ENCODE measurements at places on chromosomes 16 and 17.

DNA sequence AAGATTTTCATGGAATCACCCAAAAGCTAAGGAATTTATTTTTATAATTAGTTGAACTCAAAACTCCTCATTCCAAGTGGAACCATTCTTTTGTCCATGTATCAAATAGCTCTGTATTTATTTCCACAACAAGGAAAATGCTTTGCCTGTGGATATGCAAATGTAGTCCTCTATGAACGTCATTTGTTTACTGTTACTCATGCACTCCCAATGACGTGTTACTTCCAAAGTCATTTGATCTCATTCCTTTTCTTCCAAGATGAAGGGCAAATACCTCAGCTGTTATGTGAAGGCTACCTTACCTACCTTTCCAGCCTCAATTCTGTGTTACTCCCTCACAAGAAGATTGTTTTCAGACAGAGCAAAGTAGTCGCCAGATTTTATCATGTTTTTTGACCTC, 83.7 kb downstream of the ITFG1 start:
- no peak for DNase-seq

DNA sequence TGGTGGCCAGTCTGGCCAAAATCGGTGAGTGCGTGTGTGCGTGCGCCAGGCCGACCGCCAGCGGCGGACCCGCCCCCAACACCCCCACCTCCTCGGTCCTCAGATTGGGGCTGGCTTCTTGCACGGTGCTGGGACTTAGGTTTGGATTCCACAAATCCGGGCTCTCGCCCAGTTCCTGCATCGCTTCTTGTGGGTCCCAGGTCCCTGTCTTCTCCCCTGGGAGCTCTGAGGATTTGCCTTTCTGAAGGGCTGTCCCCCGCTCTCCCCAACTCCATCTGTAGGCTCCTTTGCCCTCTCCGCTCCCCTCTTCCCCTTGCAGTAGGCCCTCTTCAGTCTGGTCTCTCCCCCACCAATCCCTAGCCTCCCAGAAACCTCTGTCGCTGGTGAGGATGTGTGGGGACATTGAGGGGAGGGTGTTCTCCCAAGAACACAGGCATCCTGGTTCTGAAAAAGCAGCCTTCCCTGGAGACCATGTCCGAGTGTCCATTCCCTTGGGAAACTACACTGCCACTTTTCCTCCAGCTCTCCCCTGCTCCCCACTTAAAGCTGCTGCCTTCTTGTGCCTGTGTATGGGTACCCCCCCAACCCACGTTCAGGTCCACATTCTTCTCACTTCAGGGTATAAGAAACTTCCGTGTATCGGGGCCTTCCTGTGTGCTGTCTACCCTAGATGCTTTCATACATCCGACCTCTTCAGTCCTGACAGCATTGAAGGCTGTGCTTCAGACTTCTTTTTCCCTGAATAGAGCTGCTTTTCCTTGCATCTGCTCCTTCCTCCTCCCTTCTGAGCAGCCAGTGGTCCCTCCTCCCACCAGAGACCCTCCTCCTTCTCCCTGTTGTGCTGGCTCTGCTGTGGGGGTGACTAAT, 632 bp downstream of the SLC9A5 start:
- DNase-seq: no peak

DNA sequence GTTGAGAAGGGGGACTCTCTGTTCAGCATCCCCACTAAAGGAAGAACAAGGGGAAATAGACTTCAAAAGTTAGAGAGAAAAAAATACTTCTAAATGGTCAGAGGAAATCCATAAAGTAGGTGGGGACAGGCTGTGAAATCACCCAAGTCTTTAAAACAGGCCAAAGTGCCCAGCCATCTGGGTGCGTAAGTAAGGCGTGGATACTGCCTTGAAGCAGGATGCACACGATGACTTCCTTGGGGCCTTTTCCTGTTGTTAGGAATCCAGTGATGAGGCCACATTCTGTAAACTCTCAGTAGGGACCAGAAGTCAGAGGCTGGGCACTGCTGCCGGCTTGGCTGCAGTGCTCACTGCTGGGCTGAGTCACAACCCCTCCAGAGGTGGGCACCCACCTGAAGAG, 9.2 kb downstream of the AXIN2 start:
- DNase-seq: peak; percentile 48

GRCh38 chr16:27549464-27549745, 308 bp downstream of the GTF3C1 start:
- no peak for DNase-seq

DNA sequence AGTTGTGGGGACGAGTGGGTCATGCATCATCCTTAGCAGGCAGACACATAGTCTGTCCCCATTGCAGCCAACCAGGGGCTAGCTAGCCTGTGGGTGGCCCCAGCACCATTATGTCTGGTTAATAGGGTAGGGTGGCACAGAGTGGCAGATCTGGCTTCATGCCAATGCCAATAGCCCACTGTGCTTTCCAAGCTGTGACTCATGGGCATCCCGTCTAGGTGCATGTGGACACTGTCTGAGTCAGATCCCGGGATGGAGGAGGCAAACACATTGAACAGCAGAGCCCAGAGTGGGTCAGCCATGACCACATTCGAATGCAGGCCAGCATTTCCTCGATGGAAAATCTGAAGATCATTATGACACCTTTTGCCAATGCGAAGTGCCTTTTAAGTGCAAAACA, 2.5 kb downstream of the HS3ST2 start:
- no peak for DNase-seq

GRCh38 chr16:31052114-31052513, 18.8 kb downstream of the STX4 start:
- peak; percentile 91 for DNase-seq

DNA sequence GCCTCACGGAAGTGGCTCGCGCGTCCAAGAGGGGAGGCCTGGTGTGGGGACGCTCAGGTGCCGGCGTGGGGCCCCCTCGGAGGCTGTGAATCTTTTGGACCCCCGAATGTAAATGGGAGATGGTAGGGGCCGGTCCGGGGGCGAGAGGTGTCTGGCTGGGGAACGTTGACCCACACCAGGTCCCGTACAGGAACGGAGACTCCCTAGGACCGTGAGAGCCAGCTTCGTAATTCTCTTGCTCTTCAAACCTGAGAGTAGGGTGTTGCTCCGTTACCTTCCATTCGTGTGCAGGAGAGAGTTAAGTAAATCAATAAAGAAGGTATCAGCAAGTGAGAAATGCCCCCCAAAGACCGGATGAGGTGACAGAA, 481 bp downstream of the LYRM1 start:
- DNase-seq: no peak

DNA sequence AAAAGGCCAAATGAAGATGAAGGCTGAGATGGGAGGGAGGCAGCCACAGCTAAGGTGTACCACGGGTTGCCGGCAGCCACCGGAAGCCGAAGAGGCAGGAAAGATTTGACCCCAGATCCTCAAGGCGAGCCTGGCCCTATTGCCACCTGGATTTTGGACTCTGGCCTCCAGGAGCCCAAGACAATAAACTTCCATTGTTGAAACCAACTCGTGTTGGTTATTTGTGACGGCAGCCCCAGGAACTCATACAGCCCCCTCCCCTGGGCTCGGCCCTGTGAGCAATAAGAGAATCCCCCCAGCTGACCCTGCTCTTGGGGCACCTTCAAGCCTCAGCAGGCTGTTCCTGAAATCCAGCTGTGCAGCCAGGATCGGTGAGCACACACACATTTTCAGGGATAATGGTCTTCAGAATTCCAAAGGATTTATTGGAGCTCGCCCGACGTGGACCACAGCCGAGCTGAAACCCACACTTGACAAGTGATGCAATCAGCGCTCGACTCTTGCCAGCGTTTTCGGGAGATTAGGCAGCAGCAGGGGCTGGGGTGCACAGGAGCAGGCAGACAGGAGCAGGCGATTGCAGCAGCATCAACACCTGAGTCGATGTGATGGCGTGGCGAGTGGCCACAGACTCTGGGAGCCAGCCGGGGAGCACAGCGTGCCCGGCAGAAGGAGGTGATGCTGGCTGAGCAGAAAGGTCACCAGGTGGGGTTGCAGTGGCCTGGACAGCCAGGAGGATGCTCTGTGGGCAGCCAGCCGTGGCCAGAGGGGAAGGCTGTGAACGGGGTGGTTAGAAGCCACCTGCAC, 22.4 kb upstream of the CBX4 start:
- no peak for DNase-seq

- no peak for DNase-seq
These were observed 1.2 kb downstream of the STAT5B start for GRCh38 chr17:42274812-42275526.

DNA sequence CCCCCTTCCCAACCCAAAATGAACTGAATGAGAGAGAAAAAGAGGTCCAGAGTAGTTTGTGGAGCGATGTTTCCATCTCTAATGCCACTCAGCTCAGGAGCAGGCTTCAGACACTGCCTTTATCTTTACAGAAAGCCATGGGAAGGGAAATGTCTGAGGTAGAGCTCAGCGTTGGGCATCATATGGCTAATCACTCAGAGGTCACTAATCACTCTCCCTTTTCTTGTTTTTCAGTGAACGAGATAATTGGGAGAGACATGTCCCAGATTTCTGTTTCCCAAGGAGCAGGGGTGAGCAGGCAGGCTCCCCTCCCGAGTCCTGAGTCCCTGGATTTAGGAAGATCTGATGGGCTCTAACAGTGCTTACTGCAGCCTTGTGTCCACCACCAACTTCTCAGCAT, 9.8 kb downstream of the ESRP2 start:
- no peak for DNase-seq

DNA sequence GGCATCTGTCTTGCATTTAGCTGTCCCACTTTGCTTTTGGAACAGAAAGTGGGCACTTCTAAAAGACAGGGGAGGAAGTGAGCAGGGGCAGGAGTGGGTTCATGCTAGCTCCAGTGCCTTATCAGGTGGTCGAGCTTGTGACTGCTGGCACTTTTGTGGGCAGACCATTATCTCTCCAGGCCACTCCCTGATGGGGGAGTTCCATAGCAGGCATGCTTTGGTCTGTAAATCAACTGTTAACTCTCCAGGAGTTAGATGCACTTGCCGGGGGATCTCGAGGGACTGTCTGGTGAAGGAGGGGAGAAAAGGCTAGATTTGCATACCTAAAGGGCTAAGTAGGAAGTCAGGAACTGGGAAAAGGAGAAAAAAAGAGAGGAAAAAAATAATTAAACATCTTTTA, 9.3 kb upstream of the CARD14 start:
- no peak for DNase-seq

DNA sequence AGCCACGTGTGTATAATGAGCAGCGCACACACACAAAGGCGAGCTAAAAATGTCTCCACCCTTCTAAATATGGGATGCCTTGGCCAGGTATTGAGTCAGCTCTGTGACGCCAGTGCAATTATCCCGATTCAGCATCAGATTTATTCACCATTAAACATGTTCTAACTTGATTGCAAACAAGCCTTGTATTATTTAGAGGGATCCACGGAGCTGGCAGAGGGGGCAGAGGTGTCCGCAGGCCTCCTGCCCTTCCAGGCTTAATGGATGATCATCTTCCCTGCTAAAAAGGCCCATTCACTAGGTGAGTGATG, 591.7 kb downstream of the MAF start:
- DNase-seq: no peak

DNA sequence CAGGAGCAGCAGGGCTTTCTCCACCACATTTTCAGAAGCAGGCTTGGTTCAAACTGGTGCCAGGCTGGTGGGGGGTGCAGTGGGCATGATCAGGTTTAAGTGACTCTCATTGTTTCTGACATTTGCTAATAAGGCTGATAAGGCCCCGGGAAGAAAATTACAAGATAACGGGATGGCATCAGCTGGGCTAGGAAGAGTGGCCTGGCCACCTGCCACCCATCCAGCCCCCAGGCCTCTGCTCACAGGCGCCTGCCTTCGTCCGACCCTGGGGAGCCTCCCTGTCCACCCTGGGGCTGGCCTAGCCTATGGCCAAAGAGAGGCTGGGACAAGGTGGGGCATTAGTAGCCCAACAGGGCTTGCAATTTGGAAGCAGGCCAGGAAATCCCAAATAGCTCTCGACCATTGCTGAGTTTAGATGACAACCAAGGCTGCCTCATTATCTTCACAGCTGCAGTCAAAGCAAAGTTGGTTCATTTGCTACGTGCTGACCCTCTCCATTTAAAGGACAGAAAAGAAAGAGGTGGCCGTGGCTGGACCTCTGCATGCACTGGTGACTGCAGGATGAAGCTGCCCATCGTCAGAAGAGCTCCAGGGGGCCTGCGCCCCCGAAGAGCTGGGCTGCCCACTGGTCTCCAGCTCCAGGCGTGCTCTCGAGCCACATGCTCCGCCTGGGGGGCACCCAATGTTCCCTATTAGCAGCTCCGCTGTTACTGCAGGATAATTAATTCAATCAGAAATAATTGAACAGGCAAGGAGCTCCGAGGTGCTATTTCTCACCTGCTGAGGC, 44.9 kb downstream of the PEMT start:
- no peak for DNase-seq

DNA sequence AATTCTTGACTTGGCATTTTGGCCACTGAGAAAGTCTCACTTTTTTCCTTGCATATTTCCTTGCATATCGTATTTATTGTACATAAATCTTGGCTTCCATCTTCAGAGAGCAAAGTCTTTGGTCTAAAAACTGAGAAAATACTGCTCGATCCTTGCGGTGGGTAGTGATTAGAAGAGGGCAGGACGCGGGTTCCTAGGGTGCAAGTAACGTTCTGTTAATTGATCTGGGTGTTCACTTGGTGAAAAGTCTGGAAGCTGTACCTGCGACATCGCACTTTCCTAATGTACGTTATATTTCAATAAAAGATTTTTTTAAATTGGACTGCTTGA, 758 bp upstream of the UBALD2 start:
- DNase-seq: no peak

GRCh38 chr17:8913091-8913490, 45.6 kb upstream of the PIK3R6 start:
- no peak for DNase-seq

DNA sequence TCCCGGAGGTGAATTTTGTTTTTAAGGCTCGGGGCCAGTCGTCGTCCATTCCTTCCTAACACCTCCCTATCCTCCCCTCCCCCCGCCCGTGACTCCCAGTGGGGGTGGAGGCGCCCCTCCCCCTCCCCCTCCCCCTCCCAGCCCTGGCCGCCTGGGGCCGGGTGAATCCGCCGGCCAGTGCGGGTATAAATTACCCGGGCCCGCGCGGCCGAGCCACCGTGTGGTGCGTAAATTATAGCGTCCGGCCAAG, 2.0 kb upstream of the GSE1 start:
- DNase-seq: no peak

DNA sequence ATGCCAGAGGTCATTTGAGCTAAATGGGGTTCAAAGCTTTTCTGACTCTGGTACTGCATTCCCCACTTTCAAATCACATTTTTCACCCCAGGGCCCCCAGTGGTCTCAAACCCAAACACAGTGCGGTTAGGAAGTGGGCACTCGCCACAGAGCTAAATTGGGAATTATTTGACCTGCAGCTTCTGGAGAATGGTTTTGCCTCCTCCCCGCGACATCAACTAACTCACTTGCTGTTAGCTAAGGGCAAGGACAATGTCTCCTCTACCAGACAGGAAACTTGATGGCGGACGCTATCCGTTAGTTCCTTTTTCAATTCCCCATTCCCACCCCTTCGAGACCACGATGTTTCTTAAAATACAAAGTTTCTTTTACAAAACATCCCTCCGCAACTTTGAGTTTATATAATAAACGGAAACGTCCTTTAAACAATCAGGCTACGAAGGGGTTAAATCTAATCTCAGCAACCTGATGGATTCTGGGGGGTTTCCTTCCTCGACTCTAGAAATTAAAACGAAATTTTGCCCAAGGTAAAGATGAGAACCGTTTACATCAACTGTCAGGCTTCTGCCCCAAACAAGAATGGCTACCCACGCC, 500 bp upstream of the KAT7 start:
- peak; percentile 31 for DNase-seq
